ENCODE measurements at places on chromosomes 13 and 19. TPM values are rescaled to one million over a fixed set of nuclear protein-coding genes. Genes with fewer than 3 reads are reported as not detected.
A peak's percentile ranks its signal among the peaks of the same experiment; 100 is the strongest.

The INSL3 gene
- not detected for total RNA-seq

GRCh38 chr13:98285317-98285716 is 108.2 kb upstream of the RNF113B start:
- no peak for DNase-seq
- no peak overlapping the region for H3K27ac ChIP-seq
- H3K27me3 ChIP-seq, result no peaks in the 10 kb centered on the region

The PLIN3 gene
- 18.4 TPM for total RNA-seq

- no peaks in the 10 kb centered on the region for H3K27me3 ChIP-seq
- H3K27ac ChIP-seq, result no peak overlapping the region
- DNase-seq, result peak; percentile 78
- H3K36me3 ChIP-seq, result no peaks in the 10 kb centered on the region
These were observed 13.9 kb downstream of the APLP1 start for GRCh38 chr19:35882114-35882832.

DNA sequence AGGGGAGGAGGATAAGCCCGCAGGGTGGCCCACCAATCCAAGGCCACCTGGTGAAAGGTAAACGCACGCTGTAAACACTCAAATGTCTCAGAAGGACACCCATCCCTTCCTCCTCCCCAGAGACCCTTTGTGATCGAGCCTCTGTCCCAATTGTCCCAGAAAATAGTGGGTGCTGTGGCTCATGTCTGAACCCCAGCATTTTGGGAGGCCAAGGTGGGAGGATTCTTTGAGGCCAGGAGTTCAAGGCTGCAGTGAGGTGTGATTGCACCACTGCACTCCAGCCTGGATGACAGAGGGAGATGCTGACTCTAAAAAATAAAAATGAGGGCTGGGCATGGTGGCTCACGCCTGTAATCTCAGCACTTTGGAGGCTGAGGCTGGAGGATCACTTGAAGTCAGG is 3.1 kb upstream of the ABHD17A start:
- no peak overlapping the region for H3K4me3 ChIP-seq
- H3K4me1 ChIP-seq, result peaks cover 19% of the 10 kb centered on the region
- H3K36me3 ChIP-seq, result no peaks in the 10 kb centered on the region

The LIM2 gene
- not detected for total RNA-seq
